ENCODE measurements at places on chromosomes 7 and 10.
A peak's percentile ranks its signal among the peaks of the same experiment; 100 is the strongest.

DNA sequence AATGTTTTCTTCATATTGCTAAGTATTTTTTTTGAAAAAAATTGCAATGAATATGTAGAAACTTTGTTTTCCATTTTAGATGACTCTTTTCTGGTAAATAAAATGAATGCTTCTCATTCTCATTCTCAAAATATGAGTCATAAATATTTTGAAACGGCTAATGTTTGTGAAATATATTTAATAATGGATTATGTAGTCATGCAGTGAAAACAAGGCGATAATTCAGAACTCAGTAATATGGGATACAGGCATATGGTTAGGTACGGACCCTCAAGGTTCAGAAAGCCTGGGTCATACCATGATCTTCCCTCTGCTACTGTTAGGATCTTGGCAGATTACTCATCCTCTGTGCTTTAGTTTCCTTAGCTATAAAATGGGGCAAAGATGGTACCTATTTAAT is 46.2 kb upstream of the SLC39A12 start:
- no peak for DNase-seq

DNA sequence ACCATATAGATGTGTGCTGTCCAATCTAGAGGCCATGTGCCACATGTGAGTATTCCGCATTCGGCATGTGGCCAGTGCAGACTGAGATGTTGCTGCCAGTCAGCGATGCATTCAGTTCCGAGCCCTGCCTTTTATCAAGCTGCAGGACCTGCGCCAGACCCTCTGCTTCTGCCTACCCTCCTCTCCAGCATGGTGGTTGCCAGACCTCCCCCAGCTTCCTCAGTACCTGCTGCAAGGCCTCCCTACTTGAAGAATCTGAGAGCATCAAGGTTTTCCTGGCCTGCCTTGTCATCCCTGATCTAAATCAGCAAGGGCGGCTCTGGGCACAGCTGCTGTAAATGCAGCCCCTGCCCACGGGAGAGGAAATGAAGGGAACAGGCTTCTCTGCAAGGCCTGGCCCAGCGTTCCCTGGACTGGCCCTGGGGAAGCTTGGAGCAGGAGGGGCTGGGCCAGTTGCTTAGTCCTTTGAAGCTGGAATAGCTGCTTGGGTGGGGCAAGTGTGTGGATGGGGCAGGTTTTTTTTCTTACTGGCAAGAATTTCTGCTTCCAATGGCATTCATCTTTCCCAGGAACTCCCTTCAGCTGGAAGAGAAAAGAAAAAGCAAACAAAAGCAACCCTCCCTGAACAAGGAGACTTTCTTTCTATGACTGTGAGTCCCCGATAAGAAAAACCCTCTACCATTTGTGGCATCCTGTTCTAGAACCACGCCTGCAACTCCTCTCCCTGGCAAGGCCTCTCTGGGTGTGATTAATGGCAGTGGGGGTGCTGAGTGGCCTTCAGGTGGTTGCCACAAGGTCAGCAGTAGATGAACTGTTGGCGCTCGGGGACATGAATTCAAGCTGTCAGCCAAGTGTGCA is 93.0 kb downstream of the NHLRC2 start:
- no peak for DNase-seq

- no peak for DNase-seq
These were observed 26.0 kb downstream of the NAMPT start for GRCh38 chr7:106258789-106259188.

DNA sequence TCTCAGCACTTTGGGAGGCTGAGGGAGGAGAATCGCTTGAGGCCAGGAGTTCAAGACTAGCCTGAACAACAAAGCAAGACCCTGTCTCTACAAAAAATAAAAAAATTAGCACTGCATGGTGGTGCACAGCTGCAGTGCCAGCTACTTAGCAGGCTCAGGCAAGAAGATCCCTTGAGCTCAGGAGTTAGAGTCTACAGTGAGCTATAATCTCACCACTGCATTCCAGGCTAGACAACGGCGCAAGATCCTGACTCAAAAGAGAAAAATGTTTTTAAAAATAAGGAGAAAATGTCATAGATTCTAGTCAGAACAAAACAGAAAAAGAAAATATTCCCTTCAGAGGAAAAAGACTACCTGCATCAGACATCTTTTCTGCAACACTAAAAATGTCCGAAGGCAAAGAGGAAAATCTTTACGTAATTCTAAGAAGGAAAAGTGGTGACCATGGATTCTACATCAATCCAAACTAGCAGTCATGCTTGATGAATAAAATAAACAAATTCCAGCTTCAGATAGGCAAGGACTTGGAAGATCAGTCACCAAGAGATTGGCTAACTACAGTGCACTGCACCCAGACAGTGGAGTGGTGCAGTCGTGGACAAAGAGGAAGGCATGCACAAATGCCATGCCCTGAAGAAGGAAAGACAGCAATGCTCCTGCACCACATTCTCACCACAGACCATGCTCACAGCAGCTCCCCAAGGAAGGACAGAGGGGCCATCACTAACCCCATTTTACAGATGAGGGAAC is 54.3 kb downstream of the ERCC6 start:
- no peak for DNase-seq

- DNase-seq: no peak
These were observed 75.7 kb downstream of the VIPR2 start for GRCh38 chr7:159068893-159069448.

DNA sequence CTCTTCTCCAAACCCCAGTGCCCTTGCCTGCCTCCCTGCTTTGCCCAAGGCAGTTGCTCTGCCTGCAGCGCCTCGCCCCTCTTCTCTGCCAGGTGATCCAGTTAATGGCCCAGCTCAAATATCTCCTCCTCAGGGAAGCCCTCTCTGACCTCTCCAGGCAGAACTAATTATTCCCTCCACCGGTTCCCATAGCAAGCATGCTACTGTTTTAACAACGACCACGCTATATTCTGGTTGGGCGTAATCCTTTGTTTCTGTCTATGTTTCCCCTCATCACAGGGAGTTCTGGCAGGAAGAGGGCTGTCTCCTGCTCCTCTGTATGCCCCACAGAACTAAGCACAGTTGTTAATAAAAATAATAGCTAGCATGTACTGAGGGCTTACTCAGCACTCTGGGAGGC is 36.8 kb upstream of the R3HCC1L start:
- no peak for DNase-seq

DNA sequence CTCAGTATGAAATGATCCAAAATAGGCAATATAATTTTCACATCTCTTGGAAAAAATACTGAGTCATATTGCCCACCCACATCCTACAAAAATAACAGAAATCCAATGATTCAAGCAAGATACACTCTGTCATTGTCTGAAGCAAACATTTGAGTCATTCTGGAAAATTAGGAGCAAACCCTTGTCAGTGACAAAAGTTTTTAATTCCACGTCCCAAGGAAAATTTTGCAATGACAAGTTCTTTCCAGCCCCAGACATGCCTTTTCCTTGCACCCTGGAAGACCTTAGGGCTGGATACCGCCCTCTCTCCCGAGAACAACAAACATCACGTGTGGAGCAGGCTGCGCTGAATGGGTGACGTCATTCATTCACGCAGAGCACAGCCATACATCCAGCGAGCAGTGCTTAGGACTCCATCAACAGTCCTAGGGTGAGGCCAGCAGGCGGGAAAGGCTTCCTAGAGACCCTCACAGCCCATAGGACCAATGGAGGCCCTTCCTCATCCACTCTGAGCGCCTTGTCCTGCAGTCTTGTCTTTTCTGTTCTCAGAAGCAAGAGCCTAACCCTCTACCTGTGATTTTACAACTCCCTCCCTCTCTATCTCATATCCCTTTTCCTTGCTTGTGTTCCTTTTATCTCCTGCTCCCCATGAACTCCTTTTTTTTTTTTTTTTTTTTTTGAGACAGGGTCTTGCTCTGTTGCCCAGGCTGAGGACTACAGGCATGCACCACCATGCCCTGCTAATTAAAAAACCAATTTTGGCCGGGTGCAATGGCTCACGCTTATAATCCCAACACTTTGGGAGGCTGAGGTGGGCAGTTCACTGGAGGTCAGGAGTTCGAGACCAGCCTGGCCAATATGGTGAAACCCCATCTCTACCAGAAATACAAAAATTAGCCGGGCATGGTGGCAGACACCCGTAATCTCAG is 23.5 kb upstream of the KDM7A start:
- DNase-seq: no peak

DNA sequence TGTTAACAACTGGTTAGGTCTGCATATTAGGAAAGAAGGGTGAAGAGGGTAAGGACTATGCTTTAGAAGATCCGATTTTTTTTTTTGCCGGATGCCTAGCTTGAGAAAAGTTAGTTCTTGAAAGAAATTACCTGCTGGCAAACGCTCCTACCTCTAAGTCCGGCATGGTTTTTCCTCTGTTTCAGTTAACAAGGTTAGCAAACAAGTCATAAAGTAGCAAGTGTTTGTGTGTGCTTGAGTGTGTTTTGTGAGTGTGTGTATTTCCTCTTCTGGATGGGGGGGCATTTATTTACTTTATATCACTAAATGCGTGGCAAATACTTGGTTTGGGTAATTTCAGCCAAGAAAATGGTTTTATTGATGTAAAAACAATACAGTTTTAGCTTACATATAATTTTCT is 195.6 kb downstream of the SUGCT start:
- DNase-seq: no peak

DNA sequence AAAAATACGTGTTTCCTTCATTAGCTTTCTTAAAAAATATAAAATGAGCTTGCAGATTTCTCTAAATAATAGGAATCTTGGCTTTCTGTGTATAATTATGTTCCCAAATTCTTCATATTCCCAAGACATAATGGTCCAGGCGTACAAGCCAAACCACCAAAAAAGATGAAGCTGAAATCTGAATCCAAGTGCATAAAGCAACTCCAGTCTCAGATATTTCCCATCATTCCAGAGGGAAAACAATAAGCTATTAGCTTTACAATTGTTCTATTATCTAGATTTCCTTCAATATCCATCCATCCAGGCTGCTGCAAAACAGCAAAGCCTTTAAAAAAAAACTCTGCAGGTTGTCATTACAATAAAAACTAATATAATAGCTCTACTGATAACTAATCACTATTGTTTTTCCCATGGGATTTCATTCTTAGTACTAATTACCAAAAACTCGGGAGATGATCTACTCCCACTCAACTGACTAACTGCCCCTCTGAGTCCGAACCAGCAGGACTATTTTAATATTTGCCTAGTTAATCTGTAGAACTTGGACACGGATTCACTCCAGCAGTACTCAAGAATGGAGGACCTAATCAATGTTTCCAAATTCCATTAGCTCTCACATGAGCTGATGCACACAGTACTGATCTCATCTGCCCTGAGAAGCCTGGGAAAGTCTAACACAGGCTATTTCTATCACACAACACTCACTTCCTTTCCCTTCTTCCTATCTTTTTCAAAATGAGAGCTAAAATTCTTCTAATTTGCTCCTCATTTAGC is 108.9 kb upstream of the ASAH2 start:
- no peak for DNase-seq

GRCh38 chr10:31073996-31074721 is 42.5 kb upstream of the ZNF438 start:
- no peak for DNase-seq

GRCh38 chr7:18474944-18475343 is 20.6 kb upstream of the HDAC9 start:
- DNase-seq: no peak

GRCh38 chr7:156127166-156128134 is 315.2 kb upstream of the SHH start:
- no peak for DNase-seq

- no peak for DNase-seq
These were observed 68.9 kb downstream of the KLF6 start for GRCh38 chr10:3716093-3716492.

DNA sequence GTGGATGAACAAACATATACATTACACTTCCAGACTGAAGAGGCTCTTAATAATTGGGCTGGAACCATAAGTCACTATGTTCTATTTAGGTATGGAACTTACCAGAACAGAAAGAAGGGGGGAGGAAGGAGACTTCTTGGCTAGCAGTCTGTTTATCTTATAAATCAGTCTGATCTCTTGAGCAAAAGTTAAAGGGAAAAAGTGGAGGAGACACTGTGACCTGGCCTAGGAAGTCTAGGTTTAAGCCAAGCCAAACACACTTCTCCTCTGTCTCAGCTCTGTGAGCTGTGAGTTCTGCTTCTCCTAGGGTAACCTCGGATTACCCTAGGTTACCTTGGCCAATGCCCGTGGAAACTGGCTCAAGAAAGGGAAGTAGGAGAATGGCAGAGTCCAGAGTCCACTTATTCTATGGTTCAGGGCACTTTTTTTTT is 95.2 kb downstream of the PFKFB3 start:
- no peak for DNase-seq

- DNase-seq: no peak
These were observed 365.4 kb downstream of the THSD7A start for GRCh38 chr7:11466517-11467105.

DNA sequence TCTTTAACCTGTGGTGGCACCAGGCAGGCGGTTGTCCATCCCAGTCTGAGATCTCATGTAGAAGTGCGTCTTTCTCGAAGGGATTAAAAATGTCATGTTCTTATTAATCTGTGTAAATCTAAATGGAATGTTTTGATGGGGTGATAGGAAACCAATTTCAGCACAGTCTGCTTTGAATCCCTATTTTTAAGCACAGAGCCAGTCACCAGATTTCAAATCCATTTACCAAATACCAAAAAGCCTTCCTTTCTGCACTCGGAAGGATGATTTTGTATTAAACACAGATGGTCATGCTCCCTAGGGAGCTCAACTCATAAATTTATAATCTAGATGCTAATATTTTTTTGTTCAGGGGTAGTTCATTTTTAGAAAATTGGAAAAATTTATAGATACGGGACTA is 160.6 kb upstream of the AOAH start:
- no peak for DNase-seq

DNA sequence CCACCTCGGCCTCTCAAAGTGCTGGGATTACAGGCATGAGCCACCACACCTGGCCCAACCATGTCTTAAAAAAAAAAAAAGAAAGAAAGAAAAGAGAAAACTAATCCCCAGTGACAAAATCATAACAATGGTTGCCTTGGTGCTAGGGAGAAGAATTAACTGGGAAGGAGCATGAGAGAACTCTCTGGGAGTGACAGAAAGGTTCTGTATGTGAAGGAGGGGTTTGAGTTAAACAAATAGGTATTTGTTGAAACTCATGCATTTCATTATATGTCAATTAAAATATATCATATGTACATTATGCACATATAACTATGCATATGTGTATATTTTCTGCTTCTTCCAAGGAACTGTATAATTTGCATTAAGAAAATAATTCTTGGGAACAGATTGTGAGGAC is 33.3 kb downstream of the INA start:
- no peak for DNase-seq

DNA sequence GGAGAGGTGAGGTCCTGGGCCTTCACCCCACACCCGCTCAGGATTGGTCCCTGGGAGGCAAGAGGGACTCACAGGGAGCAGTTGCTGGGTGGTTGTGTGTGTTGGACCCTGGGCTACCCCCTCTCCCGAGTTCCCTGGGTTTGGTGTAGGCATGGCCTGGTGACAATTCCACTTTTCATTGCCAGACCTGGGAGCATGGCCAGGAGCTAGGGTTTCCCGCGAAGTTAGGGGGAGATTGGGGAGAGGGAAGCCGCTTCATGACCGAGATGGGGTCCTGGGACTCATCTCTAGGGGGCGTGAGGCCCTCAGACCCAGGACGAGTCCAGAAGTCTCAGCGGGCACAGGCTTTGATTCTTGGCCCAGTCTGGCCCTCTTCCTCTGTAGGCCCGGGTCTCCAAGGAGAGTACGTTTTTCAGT is 606 bp downstream of the PALD1 start:
- DNase-seq: peak; percentile 26

- DNase-seq: no peak
These were observed 148.7 kb downstream of the C7orf25 start for GRCh38 chr7:42763137-42763551.

GRCh38 chr7:19112274-19113001 is 5.0 kb downstream of the TWIST1 start:
- DNase-seq: peak; percentile 20

GRCh38 chr7:119640861-119641260 is 632.1 kb upstream of the KCND2 start:
- no peak for DNase-seq

All from B cell (primary cell).